Brain microvascular endothelial cell (primary cell): ENCODE measurements at places on chromosomes 7 and 10.

GRCh38 chr7:135245226-135246190, 11.9 kb downstream of the STRA8 start:
- no peak for DNase-seq

- no peak for DNase-seq
Observed at GRCh38 chr7:17770710-17771375, 169.5 kb downstream of the SNX13 start.

GRCh38 chr7:27889800-27890199, 149.8 kb downstream of the TAX1BP1 start:
- DNase-seq = no peak

GRCh38 chr7:121303422-121304101, 25.2 kb upstream of the WNT16 start:
- DNase-seq = no peak

- no peak for DNase-seq
Observed at GRCh38 chr7:137032436-137032835, 164.0 kb downstream of the CHRM2 start.

GRCh38 chr10:12729885-12730284, 271.6 kb downstream of the CCDC3 start:
- no peak for DNase-seq
